NCI-H226 (cell line): ENCODE measurements at places on chromosomes 6 and 20.

GRCh38 chr6:132122871-132123270 lies 171.7 kb upstream of the CCN2 start:
- no peak for DNase-seq

- no peak for DNase-seq
These were observed 23.6 kb downstream of the STXBP5 start for GRCh38 chr6:147227770-147228320.

DNA sequence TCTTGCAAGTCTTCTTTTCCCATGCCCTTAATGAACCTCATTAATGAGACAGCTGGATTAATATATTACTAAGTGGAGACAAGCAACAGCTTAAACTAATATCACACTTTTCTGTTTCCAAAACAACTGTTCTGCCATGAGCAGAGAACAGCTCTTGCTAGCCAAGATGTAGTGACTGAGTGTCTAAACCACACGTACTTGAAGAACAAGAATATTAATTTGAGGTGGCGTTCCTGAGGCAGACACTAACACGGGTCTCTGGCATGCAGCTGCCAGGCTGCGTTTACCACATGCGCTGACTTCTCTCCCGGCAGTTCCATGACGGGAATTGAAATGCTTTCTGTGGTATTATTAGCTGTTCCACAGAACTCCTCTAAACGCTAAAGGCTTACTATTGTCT lies 80.6 kb downstream of the FNDC1 start:
- DNase-seq, result no peak

- DNase-seq, result peak; percentile 19
These were observed 39.0 kb downstream of the MTRES1 start for GRCh38 chr6:107066697-107067659.

GRCh38 chr6:112307707-112308106 lies 39.4 kb upstream of the RFPL4B start:
- no peak for DNase-seq
